Activated CD8-positive, alpha-beta T cell treated with anti-CD3 and anti-CD28 coated beads, Interleukin-2, amount 10 ng/mL, durations not matched to agents 7 days and 5 days (primary cell): ENCODE measurements at places on chromosomes 1 and 21.

GRCh38 chr1:118933051-118933781 is 54.9 kb downstream of the TBX15 start:
- no peak overlapping the region for H3K4me3 ChIP-seq
- no peak for DNase-seq
- no peaks in the 10 kb centered on the region for H3K4me1 ChIP-seq
- H3K27me3 ChIP-seq, result no peaks in the 10 kb centered on the region

GRCh38 chr1:51551081-51551480 is 32.0 kb upstream of the EPS15 start:
- peaks cover 2% of the 10 kb centered on the region for H3K36me3 ChIP-seq
- no peak overlapping the region for H3K4me3 ChIP-seq
- H3K4me1 ChIP-seq, result peaks cover 21% of the 10 kb centered on the region
- no peak overlapping the region for H3K27ac ChIP-seq
- H3K27me3 ChIP-seq, result no peaks in the 10 kb centered on the region
- DNase-seq, result no peak

DNA sequence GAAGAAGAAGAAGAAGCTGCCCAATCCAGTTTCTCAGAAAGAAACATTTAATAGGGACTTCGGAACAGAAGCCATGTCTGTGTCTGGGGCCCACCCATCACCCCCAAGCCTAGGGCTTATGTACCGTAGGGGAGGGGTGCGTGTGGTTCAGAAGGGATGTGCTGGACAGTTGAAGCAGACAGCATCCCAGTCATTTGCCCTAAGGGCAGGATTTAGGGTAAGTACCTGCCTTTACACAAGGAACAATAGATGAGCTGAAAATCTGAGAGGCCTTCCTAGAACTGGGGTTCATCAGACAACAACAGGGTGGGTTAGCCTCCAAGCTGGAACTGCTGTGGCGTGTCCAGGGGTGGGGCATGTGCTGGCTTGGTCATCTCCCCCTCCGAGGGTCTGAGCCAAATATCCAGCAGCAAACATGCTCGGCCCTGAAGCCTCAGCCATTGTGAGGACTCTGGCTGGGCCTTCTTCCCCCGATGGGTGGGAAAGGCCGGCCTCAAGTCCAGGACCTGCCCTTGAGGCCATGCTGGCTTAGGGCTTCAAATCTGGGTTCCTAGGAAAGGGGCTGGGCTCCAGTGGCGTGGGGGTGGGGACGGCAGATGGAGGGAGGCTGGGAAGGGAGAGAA is 12.1 kb downstream of the CSTB start:
- no peak for DNase-seq
- H3K4me3 ChIP-seq, result no peak overlapping the region
- no peak overlapping the region for H3K27ac ChIP-seq
- H3K36me3 ChIP-seq, result peaks cover 9% of the 10 kb centered on the region
- no peaks in the 10 kb centered on the region for H3K27me3 ChIP-seq

- no peaks in the 10 kb centered on the region for H3K27me3 ChIP-seq
- no peak overlapping the region for H3K4me3 ChIP-seq
- H3K4me1 ChIP-seq, result peaks cover 4% of the 10 kb centered on the region
Observed at GRCh38 chr1:47361380-47361779, 27.8 kb downstream of the CMPK1 start.

GRCh38 chr1:41243079-41243385 is 926 bp upstream of the SCMH1 start:
- H3K27me3 ChIP-seq, result peaks cover 5% of the 10 kb centered on the region
- H3K4me3 ChIP-seq, result peak overlapping the region; percentile 73
- H3K36me3 ChIP-seq, result no peaks in the 10 kb centered on the region
- H3K27ac ChIP-seq, result peak overlapping the region; percentile 76
- H3K4me1 ChIP-seq, result peaks cover 39% of the 10 kb centered on the region
- no peak for DNase-seq

DNA sequence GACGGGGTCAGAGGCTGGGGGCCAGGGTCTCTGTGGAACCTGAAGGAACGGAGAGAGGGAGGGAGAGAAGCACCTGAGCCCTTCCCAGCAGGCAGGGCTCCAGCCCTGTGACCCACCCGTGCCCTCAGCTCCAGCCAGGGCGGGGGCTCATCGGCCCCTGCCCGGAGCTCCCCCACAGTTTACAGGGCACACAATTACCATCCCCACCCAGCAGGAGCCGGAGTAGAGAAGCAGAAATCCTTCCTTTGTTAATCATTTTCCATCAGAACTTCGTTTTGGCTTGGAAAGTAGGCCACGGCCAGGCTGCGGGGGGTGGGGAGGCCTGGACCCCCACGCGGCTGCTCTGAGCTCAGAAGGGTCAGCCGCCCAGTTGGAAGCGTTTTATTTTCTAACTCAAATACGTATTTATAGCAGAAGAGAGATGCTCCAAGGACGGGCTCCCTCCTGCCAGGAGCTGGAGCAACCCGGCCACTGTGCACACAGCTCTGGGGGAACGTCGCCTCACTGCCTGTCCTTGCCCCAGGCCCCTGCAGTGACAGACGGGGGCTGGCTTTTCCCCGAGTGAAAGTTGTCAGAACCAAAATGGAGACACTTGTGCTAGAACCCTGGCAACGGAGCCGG is 42.7 kb upstream of the ADARB1 start:
- peaks cover 7% of the 10 kb centered on the region for H3K27me3 ChIP-seq
- no peak for DNase-seq
- no peak overlapping the region for H3K27ac ChIP-seq
- H3K4me1 ChIP-seq, result peaks cover 5% of the 10 kb centered on the region
- H3K36me3 ChIP-seq, result no peaks in the 10 kb centered on the region

DNA sequence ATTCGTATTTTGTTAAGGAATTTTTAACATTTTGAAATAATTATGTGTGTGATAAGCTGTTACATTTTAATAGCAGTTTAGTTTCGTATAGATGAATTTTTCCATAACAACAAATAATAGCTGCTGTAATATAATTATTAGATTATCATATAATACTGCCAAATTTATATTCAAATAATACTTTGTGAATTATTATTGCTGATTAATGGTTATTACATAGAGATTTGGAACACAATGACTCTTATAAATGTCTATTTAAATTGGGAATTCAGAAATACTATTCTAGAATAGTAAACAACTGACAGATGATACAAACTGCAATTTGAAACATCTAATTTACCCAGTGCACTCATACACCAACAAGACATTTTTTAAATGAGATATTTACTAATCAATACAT is 73.2 kb upstream of the NEK7 start:
- no peak overlapping the region for H3K4me3 ChIP-seq
- no peaks in the 10 kb centered on the region for H3K36me3 ChIP-seq
- H3K27me3 ChIP-seq, result peaks cover 1% of the 10 kb centered on the region
- no peak overlapping the region for H3K27ac ChIP-seq
- DNase-seq, result no peak
- peaks cover 4% of the 10 kb centered on the region for H3K4me1 ChIP-seq

DNA sequence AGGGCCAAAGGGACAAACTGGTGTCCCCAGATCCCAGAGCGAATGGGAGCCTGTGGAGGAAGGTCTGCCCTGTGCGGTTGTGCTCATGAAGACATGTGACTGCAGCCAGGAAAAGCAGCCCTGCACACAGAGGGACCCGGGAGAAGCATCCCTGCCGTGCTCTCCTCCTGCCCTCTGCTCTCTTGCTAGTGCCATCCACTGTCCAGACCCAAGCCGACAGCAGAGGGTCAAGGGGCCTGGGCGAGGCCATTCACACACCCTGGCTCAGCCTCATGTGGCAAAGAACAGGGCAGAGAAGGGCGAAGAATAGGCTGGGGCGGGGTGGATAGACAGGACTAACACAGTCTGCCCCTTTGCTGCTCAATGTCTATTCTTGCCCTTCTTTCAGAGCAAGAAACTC is 17.4 kb downstream of the DMRTB1 start:
- H3K27me3 ChIP-seq, result peaks cover 4% of the 10 kb centered on the region
- no peaks in the 10 kb centered on the region for H3K4me1 ChIP-seq
- H3K4me3 ChIP-seq, result no peak overlapping the region
- H3K36me3 ChIP-seq, result no peaks in the 10 kb centered on the region
- H3K27ac ChIP-seq, result no peak overlapping the region

DNA sequence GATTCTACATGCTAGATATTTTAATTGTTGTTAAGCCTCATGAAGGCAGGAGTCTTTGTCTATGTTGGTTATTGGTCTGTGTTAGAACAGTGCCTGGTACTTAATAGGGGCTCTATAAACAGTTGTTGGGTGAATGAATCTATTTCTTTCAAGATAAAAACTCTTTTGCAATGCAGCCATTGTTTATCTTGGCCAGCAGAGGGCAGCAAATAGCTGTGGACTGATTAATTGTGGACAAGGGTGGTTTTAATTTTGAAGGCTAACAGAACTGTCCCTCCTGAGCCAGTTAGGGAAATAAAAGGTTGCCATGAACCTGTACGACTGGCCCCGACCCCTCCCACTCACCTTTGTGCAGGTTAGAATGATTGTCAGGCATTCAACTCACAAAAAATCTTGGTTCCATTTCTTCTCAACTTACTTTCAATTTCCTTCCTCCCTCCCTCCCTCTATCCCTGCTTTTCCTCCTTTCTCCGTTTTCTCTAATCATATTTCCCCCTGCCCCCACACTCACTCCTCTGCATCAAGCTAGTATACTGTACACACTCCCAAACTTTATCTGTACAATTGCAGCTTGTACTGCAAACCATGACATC is 66.3 kb upstream of the DIRAS3 start:
- peak; percentile 57 for DNase-seq
- H3K27me3 ChIP-seq, result peaks cover under 1% of the 10 kb centered on the region
- no peaks in the 10 kb centered on the region for H3K36me3 ChIP-seq
- H3K27ac ChIP-seq, result no peak overlapping the region
- H3K4me1 ChIP-seq, result no peaks in the 10 kb centered on the region
- H3K4me3 ChIP-seq, result peak overlapping the region; percentile 52

GRCh38 chr1:231571904-231572303 is 43.4 kb downstream of the TSNAX start:
- H3K4me1 ChIP-seq, result no peaks in the 10 kb centered on the region
- H3K27ac ChIP-seq, result no peak overlapping the region
- no peak for DNase-seq
- no peaks in the 10 kb centered on the region for H3K27me3 ChIP-seq
- H3K36me3 ChIP-seq, result peaks cover 7% of the 10 kb centered on the region

GRCh38 chr1:183983371-183984105 is 54.0 kb downstream of the COLGALT2 start:
- no peaks in the 10 kb centered on the region for H3K27me3 ChIP-seq
- H3K36me3 ChIP-seq, result no peaks in the 10 kb centered on the region
- H3K4me3 ChIP-seq, result no peak overlapping the region
- no peaks in the 10 kb centered on the region for H3K4me1 ChIP-seq
- DNase-seq, result no peak

GRCh38 chr1:247409869-247410544 is 6.0 kb upstream of the NLRP3 start:
- H3K27ac ChIP-seq, result peak overlapping the region; percentile 94
- peak overlapping the region; percentile 73 for H3K4me3 ChIP-seq
- peaks cover 3% of the 10 kb centered on the region for H3K27me3 ChIP-seq

- no peak overlapping the region for H3K4me3 ChIP-seq
- H3K27me3 ChIP-seq, result no peaks in the 10 kb centered on the region
- H3K4me1 ChIP-seq, result peaks cover 9% of the 10 kb centered on the region
- H3K36me3 ChIP-seq, result peaks cover 76% of the 10 kb centered on the region
- no peak for DNase-seq
Observed at GRCh38 chr1:206435445-206435844, 34.8 kb upstream of the IKBKE start.

DNA sequence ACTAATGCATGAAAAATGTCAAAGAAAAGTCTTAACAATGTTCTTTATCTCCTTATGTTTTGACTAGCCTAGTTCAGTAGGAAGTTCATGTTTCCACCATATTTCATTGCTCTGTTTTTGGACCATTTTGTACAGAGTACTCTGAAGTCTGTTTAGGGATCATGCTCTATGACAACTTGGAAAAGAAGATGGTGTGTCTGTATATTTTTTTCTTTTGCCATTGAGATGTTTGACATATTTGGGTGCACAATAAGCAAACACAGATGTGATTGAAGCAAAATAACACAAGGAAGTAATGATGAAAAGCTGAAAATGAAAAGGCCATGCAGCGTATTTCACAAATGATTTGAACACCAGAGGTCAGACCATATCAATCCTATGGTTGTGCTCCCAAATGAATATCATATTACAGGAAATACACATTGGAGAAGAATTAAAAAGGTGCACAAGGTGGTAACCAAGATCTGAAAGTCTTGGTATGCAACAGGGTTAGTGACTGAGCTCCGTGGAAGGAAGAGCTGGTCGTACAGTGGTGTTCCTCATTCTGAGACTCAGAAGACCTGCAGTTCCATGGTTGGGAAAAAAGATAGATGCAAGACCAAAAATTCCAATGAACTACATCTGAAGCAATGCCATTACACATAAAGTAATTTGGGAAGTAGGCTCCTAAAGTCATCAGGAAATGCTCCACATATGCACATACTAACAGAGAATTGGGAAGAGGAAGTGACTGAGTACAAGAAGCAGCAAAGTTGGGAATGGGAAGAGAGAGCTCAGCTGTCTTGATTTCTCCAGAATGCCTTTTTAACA is 463.5 kb downstream of the LMO4 start:
- no peaks in the 10 kb centered on the region for H3K27me3 ChIP-seq
- no peaks in the 10 kb centered on the region for H3K4me1 ChIP-seq

GRCh38 chr1:86184426-86184825 is 27.9 kb upstream of the COL24A1 start:
- H3K27ac ChIP-seq, result no peak overlapping the region
- no peaks in the 10 kb centered on the region for H3K27me3 ChIP-seq
- H3K4me3 ChIP-seq, result no peak overlapping the region
- DNase-seq, result no peak
- no peaks in the 10 kb centered on the region for H3K4me1 ChIP-seq

DNA sequence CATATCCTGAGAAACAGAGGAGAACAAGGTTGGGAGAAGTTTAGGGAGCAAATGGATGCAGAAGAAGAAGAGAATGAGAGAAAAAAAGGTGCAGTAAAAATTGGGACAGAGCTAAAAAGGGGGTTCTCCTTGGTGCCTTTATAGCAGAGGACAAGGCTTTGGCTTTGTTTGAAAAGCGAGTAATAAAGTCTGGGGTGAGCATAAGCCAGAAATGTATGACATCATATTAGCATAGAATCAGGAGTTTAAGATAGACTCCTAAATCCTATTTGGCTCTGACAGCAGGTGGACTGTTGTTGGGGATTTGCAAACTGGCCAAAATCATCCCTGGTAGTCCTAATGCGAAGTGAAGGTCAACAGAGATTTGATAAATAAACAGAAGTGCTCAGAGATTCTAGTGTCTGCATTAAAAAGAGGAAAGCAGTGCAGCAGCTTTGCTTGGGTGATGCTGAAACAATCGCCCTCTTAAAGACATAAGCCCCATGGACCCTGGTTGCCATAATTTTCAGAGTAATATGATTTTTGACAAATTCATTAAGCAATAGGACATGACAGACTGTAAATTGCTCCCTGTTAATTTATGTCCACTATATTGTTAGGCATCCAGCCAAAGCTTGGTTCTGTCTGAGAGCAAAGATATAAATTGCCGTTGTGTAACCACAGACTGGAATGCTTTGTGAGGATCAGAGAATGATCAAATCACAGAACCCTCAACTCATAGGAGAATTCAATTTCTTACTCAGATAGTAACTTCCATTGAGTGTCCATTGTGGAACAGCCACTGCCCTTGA is 385.0 kb upstream of the NFIA start:
- no peaks in the 10 kb centered on the region for H3K27me3 ChIP-seq
- no peaks in the 10 kb centered on the region for H3K36me3 ChIP-seq
- no peaks in the 10 kb centered on the region for H3K4me1 ChIP-seq
- no peak overlapping the region for H3K27ac ChIP-seq
- DNase-seq, result no peak

- DNase-seq, result no peak
- H3K4me3 ChIP-seq, result no peak overlapping the region
- H3K36me3 ChIP-seq, result no peaks in the 10 kb centered on the region
- no peaks in the 10 kb centered on the region for H3K27me3 ChIP-seq
Observed at GRCh38 chr1:99731384-99731783, 35.1 kb downstream of the FRRS1 start.
